ENCODE measurements at places on chromosomes 3 and 15.

DNA sequence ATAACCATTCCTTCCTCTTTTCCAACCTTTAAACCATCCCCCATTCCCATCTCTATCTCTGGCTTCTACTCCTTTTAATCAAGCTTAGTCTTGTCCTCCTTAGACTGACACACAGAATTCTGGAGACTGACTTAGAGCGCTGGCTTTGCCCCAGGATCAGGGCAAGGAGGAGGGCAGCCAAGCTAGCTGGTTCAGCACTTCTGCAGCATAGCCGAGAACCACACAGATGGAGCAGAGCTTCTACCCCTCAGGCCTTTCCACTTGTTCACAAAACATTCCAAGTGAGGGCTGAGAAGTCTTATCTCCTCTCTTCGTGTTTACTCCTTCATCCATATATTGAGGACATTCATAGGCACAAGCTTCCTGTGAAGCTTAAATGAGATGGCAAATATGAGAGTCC, 246.5 kb upstream of the PEX5L start:
- DNase-seq, result no peak

DNA sequence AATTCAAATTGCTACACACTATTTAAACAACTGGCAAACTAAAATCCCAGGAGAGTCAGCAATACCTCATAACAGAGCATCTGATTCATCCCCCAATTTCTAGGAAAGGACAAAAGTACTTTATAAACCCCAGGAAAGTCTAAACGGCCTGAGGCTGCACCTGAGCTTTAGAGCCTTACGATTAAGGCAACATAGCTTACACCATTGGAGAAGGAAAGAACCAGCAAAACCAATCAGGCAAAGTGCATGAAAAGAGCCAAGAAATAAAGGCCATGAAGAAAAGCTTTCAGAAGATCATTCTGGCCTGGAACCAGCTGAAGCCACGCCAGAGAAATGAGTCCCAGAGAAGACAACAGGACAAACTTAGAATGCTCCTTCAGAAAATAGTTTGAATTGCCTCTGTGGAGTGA, 48.1 kb downstream of the PTPN9 start:
- no peak for DNase-seq

GRCh38 chr15:86756688-86757087, 677.0 kb downstream of the AGBL1 start:
- no peak for DNase-seq

GRCh38 chr15:93563218-93563617, 474.2 kb upstream of the RGMA start:
- DNase-seq, result no peak

DNA sequence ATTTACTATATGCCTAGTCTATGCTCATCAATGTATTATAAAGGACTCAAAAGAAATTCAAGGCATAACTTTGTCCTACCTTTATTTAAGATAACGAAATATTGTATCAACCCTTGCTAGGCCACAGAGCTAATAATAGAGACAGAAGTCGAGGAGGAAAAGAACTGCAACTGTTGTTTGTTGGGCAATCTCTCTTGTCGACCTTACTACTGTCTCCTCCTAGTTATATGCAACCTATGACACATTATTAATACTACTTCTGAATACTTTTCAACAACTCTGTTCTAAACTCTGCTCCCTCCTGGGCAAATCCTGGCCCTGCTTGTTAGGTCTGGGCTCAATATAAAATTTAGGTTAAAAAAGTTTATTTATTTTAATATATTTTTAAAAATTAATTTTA, 24.6 kb downstream of the SPPL2A start:
- no peak for DNase-seq

- DNase-seq, result no peak
These were observed 788.2 kb upstream of the ARPP21 start for GRCh38 chr3:34851137-34851536.

DNA sequence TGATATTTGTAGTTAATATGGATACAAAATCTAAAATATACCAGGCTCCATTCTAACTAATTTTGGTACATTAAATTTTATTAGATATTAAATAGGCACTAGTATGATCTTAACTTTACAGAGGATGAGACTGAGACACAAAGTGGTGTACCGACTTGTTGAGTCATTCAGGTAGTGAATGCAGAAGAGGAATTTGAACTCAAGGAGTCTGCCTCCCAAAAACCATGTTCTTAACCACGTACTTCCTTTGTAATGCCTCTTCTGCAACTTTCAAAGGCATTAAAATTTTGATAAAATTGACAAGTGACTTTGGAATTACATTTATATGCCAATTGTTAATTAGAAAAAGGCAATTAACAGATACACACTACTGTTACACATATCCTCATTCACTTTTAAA, 61.8 kb downstream of the ZBBX start:
- no peak for DNase-seq

Data from retina (tissue), 1 donor.